GM23248 (cell line): ENCODE measurements at places on chromosomes 5 and 9. TPM values are rescaled to one million over a fixed set of nuclear protein-coding genes. Genes with fewer than 3 reads are reported as not detected.

GRCh38 chr5:118325931-118326330, 662.4 kb downstream of the DTWD2 start:
- no peaks in the 10 kb centered on the region for H3K4me1 ChIP-seq
- no peak for DNase-seq
- H3K27ac ChIP-seq: no peak overlapping the region
- H3K27me3 ChIP-seq: no peaks in the 10 kb centered on the region
- H3K4me3 ChIP-seq: no peak overlapping the region
- H3K36me3 ChIP-seq: no peaks in the 10 kb centered on the region

- H3K4me1 ChIP-seq: peaks cover 26% of the 10 kb centered on the region
- no peak overlapping the region for H3K27ac ChIP-seq
- no peak overlapping the region for H3K4me3 ChIP-seq
- DNase-seq: no peak
- H3K27me3 ChIP-seq: no peaks in the 10 kb centered on the region
- no peaks in the 10 kb centered on the region for H3K36me3 ChIP-seq
Measured at GRCh38 chr5:42982107-42982622, 58.0 kb downstream of the ANXA2R start.

- no peaks in the 10 kb centered on the region for H3K27me3 ChIP-seq
- no peak overlapping the region for H3K4me3 ChIP-seq
- no peak for DNase-seq
- no peaks in the 10 kb centered on the region for H3K36me3 ChIP-seq
- H3K27ac ChIP-seq: no peak overlapping the region
Measured at GRCh38 chr5:131943916-131944315, 1.5 kb downstream of the MEIKIN start.

Gene GLDC
- 0.11 TPM in 1 of 2 replicates, not detected in the other for total RNA-seq

Gene QRFP
- not detected in 2 replicates for total RNA-seq
